ENCODE measurements at places on chromosomes 4 and X.

- DNase-seq, result no peak
Measured at GRCh38 chr4:152115794-152116193, 355.0 kb upstream of the GATB start.

- no peak for DNase-seq
Measured at GRCh38 chr4:7811536-7812191, 128.0 kb downstream of the AFAP1 start.

DNA sequence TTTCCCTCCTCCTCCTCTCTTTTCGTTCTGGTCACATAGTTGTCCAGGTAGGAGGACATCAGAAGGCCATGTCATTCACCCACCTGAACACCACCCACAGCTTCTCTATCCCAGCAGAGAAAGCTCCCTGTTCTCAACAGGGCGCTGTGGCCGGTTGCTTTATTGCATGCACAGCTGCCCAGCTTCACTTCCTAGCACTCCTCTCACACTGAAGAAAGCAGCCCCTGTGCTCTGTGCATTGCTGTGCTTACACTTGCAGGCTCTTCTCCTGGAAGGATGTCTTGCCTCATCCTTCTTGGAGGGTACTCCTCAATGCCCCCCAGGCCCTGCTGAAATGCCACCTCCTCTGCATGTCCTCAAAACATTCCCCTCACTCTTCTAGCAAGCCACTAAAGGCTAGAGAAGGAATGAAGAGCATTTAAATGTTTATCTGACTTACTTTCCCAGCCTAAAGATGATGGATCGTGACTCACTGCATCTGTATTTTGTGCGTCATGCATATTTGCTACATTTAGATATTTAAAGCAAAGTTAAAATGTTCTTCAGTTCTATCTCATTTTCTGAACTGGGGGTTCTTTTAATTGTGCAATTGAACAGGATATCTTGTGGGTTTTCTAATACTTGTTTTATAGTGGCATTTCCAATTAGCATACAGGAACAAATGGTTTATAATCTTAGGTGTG lies 186.4 kb upstream of the PUDP start:
- DNase-seq, result no peak

DNA sequence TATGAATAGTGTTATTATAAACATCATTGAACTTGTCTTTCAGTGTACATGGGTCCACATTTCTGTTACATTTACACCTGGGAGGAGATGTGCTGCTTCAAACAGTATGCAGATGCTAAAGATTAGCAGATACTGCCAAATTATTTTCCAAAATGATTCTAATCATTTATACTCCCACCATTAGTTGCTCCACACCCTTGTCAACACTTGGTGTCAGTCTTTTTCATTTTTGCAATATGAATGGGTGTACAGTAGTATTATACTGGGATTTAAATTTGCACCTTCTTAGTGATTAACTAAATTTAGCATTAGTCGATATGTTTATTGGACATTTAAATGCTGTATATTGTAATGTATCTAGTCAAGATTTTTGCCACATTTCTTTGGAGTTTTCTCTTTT lies 131.6 kb upstream of the GRID2 start:
- no peak for DNase-seq

- peak; percentile 89 for DNase-seq
Measured at GRCh38 chr4:83569987-83570386, 34.1 kb downstream of the GPAT3 start.

DNA sequence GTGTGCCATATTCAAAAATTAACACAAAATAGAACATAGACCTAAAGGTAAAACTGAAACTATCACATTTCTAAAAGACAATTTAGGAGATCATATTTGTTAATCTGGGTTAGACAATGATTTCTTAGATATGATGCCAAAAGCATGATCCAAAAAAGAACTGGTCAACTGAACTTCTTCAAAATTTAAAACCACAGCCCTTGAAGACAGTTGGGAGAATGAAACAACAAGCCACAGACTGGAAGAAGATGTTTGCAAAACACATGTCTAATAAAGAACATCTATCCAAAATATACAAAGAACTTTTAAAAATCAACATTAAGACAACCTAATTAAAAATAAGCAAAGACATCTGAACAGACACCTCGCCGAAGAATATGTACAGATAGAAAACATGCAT lies 19.5 kb downstream of the COMMD8 start:
- no peak for DNase-seq

- DNase-seq, result no peak
Measured at GRCh38 chr4:143291314-143291713, 45.4 kb upstream of the GAB1 start.

DNA sequence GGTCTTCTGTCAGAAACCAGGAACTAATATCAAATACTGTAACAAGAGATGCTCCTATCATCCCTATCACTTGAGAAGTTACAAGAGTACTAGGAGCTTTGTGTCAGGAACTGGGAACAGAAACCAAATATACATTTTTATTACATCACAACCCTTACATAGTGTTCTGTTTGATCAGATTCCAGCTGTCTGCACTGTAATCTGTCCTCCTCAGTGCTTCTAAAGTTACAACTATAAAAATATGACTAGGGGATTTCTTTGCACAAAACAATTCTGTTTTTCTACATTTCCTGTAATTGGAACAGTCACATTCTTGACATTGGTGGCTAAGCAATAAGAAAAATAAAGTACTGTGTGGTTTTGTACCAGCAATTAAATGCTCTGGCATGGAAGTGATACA lies 686.0 kb downstream of the PDHA2 start:
- no peak for DNase-seq

DNA sequence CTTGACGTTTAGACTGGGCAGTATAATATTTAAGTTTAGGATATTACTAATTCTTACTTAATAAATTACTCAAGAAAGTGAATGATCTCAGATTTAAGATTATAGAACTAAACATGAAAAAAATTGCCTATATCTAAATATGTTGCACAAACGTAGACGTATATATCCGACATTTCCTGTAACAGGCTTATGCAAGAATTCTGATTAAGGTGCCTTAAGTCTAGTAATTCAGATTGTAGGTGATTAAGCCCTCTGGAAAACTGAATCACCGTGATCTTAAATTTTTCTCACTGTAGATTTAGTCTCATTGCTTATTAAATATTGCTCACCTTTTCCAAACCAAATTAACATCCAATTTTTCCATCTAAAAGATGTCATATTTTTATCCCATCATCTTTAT lies 24.0 kb downstream of the ATXN3L start:
- DNase-seq, result no peak

- DNase-seq, result no peak
Measured at GRCh38 chrX:44494357-44494756, 48.3 kb downstream of the FUNDC1 start.

DNA sequence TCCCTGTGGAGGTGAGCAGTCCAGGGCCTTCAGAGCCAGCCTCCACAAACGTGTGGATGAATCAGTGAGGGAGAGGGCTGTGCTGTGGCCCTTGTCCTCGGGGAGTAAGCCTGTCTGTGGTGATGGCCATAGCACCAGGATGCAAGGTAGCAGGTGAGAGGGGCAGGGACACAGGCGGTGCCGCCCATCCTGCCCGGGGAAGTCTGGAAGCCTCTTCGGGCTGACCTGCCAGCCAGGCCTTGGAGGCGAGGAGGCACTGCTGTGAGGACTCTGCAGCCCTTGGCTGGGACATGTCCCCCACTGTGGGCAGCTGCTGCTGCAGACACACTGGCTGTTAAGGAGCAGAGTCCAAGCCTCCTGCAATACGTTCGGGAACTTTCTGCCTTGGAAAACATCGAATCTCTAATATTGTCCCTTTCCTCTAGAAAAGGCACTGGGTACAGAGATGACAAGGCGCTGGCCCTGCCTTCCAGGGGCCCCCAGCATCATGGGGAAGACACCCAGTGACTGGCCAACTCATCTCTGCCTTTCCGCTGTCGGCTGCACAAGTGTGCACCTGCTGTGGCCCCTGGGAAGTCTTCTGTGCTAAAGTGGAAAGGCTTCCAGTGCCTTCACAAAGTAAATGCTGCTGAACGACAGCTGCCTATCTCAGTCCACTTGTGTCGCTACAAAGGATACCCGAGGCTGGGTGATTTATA lies 101.4 kb downstream of the ADRA2C start:
- no peak for DNase-seq

GRCh38 chrX:100994352-100995281 lies 25.1 kb downstream of the ARL13A start:
- DNase-seq, result peak; percentile 5

- no peak for DNase-seq
Measured at GRCh38 chrX:154797006-154797405, 8.3 kb downstream of the MPP1 start.

DNA sequence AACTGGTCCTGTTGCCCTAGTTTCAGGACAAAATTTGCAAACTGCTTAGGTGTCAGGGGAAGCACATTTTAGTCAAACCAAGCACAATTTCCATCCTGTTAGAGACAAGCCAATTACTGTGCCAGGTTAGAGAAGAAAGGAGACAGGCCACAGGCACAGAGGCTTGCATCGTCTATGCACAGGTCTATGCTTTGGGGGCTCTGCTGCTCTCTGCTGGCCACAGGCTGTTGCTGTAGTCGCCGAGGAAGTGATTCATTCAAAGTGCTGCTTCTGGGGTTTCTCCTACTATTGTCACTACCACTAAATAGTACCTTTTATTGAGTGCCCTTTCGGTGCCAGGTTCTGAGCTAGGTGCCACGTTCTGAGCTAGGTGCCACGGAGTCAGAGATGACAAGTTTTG lies 45.5 kb downstream of the VGLL1 start:
- no peak for DNase-seq

GRCh38 chr4:158873795-158874401 lies 105.1 kb downstream of the FNIP2 start:
- DNase-seq, result no peak

GRCh38 chr4:39732728-39733127 lies 34.8 kb downstream of the UBE2K start:
- no peak for DNase-seq

DNA sequence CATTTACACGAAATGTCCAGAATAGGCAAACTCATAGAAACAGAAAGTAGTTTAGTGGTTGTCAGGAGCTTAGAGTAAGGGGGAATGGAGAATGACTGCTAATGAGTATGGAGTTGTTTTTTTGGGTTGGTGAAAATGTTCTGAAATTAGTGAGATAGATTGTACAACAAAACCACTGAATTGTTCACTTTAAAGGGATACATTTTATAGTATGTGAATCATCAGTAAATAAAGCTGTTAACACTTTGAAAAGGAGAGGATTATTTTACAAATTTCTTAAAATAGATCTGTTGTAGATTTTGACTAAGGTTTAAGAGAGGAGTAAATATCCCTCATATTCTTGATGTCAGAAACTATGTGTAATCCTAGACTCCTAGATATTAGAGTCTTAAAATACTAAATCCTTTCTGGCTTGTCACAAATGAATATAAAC lies 82.7 kb downstream of the RAPGEF2 start:
- no peak for DNase-seq

- DNase-seq, result no peak
Measured at GRCh38 chrX:43106009-43106408, 328.0 kb upstream of the PPP1R2C start.

DNA sequence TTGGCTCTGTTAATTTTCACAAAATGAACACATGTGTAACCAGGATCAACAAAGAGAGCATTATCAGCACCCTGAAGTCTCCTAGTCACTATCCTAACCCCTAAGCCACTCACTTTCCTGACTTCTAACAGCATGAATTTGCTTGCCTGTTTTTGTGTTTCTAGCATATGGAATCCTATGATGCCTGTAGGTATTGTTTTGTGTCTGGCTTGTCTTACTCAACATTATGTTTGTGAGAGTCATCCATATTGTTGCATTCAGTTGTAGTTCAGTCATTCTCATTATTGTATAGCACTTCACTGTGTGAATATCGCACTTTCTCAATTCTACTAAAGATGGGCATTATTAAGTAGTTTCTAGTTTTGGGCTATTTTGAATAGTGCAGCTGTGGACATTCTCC lies 15.6 kb downstream of the EDNRA start:
- DNase-seq, result no peak

GRCh38 chr4:72631296-72631695 lies 62.3 kb upstream of the ADAMTS3 start:
- DNase-seq, result no peak

DNA sequence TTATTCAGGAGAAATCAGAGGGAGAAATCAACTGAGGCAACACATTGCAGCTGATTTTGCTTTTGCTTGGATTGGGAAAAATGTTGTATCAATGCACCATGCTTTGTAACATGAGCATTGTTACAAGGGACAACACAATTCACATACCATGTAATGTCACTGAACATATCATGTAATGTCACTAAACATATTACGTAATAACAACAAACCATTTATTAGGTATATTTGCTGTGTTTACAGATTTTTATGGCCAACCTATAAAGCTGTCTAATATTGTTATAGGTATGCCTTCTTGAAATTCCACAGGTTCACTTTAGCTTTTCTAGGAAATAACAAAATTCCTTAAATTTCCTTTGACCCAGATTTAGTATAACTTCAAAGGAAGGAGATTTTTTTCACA lies 5.0 kb upstream of the HERC3 start:
- no peak for DNase-seq

DNA sequence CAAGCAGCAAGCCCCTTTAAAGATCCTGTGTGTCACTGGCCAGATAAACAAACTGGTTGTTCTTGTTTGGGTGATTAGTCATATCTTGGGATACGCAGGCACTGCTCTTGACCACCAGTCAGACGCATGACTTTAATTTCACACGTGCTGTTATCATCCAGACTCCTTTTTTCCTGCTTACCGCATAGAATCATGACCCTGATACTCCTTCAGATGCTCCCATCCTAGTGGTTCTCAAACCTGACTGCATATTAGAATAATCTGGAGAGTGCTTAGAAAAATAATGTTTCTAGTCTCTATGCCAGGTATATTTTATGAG lies 78.8 kb downstream of the CLDN22 start:
- DNase-seq, result no peak

DNA sequence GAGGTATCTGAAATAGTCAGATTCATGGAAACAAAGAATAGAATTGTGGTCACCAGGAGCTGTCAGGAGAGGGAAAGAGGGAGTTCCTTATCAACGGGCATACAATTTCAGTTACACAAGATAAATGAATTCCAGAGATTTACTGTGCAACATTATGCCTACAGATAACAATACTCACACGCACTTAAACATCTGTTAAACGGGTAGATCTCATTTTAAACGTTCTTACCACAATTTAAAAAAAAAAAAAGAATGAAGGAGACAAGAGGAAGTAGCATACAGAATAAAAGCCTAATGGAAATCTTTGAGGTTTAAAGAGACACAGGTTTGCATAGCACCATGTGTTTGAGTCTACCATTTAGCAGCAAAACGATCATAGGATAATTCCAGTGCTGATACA lies 298.0 kb downstream of the DKK2 start:
- no peak for DNase-seq

DNA sequence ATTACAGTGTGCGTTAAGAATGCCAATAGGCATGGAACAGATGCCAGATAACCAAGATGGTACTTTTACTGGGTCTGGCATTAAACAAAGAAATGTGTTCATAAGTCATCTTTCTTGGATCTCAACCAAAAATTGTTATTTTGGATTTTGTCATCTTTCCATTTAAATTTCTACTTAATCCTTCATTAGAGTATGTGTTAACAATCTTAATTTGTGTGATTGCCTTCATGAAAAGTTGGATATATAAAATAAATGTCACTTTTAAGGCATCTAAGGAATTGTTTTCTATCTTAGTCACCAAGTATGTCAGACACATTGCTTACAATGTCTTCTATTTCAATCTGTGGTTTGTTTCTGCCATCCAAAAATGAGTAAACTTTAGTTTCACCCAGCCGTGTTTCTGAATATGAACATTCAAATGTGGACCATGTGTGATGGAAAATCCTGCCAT lies 87.5 kb downstream of the PALLD start:
- no peak for DNase-seq

GRCh38 chrX:21907260-21907659 lies 33.2 kb upstream of the SMS start:
- DNase-seq, result no peak
